ENCODE measurements at places on chromosomes 5 and 9.

- DNase-seq, result no peak
Measured at GRCh38 chr5:116454417-116454927, 120.2 kb downstream of the SEMA6A start.

DNA sequence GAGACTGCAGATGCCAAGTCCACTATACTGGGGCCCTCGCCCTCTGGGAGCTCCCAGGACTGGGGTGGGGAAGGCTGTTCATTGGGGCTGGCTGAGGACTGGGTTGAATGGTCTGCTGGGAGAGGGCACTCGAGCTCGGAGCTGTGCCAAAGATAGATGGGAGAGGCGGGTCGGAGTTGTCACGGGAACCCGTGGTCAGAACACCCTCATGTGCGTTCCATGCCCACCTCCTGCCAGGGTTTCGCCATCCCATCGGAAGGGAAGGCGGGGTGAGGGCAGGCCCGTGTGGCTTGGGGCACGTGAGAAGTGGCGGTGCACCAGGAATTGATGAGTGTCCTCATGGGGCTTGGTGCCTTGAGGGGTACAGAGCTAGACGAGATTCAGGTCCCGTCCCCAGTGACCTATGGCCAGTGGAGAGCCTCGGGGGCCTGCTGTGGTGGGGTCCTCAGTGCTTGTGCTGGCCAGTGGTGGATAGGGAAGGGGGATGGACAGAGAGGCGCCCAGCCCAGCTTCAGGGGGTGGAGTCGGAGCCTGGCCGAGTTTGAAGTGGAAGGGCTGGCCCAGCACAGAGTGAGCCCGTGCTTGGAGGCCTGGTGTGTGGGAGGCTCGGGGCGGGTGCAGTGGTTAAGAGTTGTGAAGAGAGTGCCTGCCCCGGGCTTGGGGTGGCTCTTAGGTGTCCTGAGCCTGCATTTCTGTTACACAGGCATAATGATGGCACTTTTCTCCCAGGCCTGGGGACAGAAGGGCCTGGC is 4.3 kb downstream of the CACFD1 start:
- no peak for DNase-seq

GRCh38 chr5:97046270-97046982 is 96.0 kb downstream of the LIX1 start:
- no peak for DNase-seq

- no peak for DNase-seq
Measured at GRCh38 chr5:80143491-80143890, 108.3 kb downstream of the THBS4 start.

DNA sequence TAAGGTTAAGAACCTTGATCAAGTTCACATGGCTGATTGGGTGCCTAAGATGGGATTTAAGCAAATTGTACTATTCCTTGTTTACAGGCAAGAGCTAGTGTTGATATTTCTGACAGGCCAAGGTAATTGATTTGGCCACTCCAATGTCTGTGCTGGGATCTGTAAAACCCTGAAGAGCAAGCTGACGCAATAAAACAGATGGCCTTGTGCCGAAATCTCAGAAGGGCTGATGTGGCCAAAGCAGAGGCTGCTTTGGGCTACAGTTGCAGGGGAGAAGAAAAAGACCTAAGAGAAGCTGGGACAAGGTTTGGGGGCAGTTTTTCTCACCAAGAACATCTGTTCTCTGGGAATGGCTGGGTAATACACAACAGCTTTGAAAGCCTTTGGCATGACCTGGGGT is 463.2 kb upstream of the ZNF608 start:
- DNase-seq, result no peak

DNA sequence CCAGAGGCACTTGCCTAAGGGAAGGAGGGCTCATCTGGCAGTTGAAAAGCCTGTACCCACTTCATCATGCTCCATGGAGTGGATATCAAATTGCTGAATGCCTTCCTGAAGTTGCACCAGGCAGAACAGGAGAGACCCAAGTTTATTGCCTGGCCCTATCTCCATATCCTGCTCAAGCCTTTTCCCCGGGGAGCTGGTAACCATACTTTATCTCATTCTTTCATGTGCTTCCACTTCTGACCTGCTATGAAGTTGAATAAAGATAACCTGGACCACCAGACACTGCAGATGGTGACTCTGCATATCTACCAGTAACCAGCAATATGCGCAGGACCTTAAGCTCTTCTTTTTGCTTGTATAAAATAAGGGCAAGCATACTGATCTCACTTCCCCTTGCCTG is 1397.5 kb upstream of the CDH6 start:
- DNase-seq, result no peak

- DNase-seq, result no peak
Measured at GRCh38 chr9:107683566-107683965, 194.0 kb upstream of the KLF4 start.

- DNase-seq, result no peak
Measured at GRCh38 chr5:34804913-34805312, 34.1 kb upstream of the TTC23L start.

- DNase-seq, result no peak
Measured at GRCh38 chr5:102800427-102800826, 45.3 kb downstream of the PAM start.

GRCh38 chr9:95605816-95606488 is 89.2 kb upstream of the PTCH1 start:
- DNase-seq, result no peak

- no peak for DNase-seq
Measured at GRCh38 chr5:128038643-128039042, 44.9 kb upstream of the SLC12A2 start.

GRCh38 chr5:27311544-27311943 is 273.2 kb upstream of the CDH9 start:
- DNase-seq, result no peak

GRCh38 chr5:65808251-65808741 is 86.3 kb downstream of the NLN start:
- DNase-seq, result no peak

- no peak for DNase-seq
Measured at GRCh38 chr5:149760854-149761187, 30.7 kb downstream of the PPARGC1B start.

- DNase-seq, result no peak
Measured at GRCh38 chr5:151093476-151093889, 12.6 kb upstream of the TNIP1 start.

- DNase-seq, result no peak
Measured at GRCh38 chr5:168177831-168178450, 113.5 kb upstream of the WWC1 start.

- no peak for DNase-seq
Measured at GRCh38 chr5:2861605-2862004, 110.1 kb upstream of the IRX2 start.

DNA sequence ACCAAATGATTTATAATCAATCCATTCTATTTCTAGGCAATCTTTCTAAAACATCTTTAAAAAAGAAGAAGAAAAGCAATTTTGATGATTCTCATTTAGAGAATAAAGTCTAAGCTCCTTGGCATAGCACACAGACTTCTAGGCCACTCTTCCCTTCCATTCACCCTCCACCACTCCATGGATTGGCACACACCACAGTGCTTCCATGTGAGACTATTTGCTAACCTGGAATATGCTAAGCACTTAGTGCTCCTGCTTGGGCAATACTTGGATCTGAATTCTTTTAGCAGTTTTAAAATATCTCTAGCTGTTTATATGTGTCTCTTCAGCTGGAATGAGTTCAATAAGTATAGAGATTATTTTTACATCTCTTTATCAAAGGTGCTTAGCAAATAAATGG is 177.6 kb upstream of the FBXL7 start:
- DNase-seq, result no peak

- DNase-seq, result no peak
Measured at GRCh38 chr9:113711251-113711650, 164.9 kb upstream of the ZNF618 start.

DNA sequence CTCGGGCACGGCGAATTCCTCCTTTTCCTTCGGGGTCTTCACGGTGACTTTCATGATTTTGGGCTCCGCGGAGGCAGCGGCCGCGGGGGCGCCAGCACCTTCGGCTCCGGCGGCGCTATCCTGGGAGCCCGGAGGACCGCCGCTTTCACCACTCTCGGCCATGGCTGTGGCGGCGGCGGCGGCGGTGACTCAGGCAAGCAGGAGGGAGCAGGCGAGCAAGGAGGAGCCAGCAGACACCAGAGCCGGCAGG is 315 bp downstream of the UBQLN1 start:
- no peak for DNase-seq

GRCh38 chr5:135173662-135174290 is 139.7 kb upstream of the PITX1 start:
- no peak for DNase-seq

GRCh38 chr9:69034071-69034470 is 1.5 kb upstream of the FXN start:
- no peak for DNase-seq

DNA sequence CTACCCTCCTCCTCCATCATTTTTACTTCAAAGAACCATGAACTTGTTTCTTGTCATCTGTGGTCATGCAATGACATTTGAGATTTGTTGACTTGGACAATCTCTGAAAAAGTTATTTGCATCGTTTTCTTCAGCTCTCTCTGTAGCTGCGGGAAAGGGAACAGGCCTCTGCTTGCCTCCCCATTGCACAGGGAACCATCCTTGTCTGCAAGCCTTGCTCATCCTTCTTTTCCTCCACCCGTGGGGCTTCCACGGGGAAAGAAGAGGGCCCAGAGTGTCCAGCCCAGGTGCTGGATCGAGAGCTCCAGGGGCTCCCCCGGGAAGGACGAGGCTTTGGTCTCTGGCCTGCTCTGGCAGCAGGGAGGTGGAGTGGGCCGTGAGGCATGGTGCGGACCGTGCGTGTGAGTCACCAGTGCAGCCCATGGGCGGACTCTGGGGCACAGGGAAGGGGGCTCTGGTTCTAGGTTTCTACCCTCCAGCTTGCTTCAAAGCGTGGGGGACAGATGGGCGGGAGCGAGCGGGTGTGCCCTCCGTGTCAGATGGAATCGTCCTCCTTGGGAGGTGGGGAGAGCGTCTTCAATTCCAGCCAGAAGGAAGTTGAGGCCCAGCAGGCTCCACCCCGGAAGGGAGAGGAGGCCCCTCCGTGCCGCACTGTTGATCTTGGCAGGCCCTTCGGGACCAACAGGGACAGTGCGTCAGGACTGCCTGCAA is 6.0 kb upstream of the IRX4 start:
- no peak for DNase-seq

- no peak for DNase-seq
Measured at GRCh38 chr9:3371842-3372241, 154.0 kb downstream of the RFX3 start.

GRCh38 chr5:173591056-173591514 is 25.4 kb downstream of the BOD1 start:
- DNase-seq, result no peak

DNA sequence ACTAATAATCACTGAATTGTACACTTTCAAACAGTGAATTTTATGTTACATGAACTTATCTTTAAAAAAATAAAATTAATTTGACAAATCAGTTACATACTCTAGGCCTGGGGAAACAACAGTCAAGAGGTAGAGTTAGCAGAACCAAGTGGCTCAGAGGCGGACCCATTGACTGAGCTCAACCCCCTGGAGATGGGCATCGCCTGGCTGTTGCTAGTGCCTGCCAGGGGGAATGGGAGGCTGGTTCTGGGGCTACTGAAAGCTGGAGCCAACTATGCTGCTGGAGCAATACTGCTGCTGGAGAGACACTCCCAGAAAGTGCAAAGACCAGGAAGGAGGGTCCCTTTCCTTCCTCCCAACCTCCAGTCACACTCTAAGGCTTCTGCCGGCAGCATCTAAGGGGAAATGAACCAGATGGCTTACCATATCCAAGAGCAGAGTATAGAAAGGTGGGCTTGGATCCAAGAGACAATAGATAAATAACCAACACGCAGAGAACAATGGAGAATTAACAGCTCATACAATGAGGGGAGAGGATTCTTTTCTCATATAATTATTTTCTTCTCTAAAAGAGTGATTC is 40.3 kb upstream of the ANKRD55 start:
- DNase-seq, result no peak
